ENCODE measurements at places on chromosomes 3 and 15.

GRCh38 chr15:49857496-49858475, 236.9 kb downstream of the DTWD1 start:
- no peak for DNase-seq

- no peak for DNase-seq
Measured at GRCh38 chr15:36970522-36970921, 129.8 kb downstream of the MEIS2 start.

DNA sequence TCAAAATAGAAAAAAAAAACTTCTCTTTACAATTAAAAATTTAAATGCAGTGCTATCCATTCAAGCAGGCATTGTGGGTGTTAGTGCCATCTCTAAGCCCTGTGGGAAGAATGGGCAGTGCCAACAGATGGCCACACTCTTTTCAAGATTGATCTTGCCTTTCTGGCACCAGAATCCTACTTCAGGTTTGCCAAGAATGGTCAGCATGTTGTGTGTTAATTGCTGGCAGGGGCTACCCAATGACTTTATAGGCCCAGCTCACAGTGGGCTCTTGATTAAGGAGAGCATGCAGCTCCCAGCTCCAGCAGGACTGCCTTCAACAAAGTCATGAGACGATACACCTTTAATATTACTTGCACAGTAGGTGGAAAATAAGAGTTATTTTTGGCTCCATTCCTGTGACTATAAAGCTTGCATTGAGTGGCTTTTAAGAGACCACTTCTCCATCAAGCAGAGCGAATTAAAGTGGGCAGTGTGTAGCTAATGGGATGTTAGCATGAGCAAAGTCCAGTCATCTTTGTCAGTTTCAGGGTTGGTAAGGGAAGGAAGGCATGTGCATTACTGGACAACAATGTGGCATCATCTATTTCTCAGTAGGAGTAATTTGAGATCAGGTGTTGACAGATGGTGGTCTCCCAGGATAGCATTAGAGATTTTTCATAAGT, 476.8 kb downstream of the C3orf38 start:
- no peak for DNase-seq

DNA sequence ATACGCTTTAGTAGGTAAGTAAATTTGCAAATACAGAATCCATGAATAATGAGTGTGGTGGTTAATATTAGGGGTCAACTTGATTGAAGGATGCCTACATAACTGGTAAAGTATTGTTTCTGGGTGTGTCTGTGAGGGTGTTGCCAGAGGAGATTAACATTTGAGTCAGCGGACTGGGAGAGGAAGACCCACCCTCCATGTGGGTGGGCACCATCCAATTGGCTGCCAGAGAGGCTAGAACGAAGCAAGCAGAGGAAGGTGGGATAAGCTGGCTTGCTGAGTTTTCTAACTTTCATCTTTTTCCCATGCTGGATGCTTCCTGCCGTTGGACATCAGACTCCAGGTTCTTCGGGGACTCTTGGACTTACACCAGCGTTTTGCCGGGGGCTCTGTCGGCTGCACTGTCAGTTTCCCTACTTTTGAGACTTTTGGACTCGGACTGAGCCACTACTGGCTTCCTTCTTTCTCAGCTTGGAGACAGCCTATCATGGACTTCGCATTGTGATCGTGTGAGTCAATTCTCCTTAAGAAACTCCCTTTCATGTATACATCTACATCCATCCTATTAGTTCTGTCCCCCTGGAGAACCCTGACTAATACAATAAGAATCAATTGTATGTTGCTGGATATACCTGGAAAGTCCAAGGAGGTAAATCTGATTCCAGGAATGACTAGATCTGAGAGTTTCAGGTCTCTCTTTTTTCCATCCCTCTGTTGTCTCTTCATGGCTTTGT, 25.8 kb upstream of the NEDD4 start:
- DNase-seq = no peak

GRCh38 chr3:182683858-182684257, 109.4 kb upstream of the ATP11B start:
- DNase-seq = no peak

GRCh38 chr15:40845511-40846284, 1.9 kb downstream of the SPINT1 start:
- DNase-seq = no peak

DNA sequence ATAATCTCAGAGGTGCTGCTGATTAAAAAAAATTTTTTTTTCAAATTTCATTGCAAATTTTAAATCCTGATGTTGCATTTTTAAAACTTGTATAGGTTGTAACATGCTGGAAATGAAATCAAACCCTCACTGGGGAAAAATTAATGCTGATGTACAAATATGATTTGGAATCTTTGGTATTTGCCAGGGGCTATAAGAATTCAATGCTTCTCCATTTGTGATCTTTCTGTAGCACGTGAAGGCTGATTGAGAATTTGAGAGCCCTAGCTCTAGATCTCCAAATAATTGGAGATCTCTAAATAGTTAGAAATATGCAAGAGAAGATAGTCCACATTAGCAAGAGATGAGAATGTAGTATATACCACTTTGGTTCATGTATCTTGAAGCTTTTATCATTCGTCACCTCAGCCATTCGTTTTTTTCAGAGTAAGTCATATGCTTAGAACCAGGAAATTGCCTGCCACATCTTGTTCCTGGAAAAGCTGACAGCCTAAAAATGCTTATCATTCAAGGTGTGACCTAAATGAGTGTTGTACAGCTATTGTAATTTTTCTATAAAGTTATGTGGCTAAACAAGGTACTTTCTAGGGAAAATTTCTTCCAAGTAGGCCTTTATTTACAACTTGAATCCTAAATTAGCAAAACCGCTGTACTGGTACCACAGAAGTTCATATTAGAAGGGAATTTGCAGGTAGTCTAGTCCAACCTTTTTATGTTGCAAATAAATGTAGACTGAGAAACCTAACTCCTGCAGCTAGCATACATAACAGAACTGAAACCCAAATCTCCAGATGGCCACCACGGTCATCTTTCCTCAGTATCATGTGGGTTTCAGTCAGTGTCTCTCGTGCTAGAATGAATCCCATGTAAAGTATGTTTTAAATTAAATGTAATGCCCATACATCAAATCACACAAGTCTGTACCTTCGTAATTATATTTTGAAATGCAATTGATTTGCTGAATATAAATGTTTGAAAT, 48.5 kb downstream of the FNDC3B start:
- DNase-seq = no peak

DNA sequence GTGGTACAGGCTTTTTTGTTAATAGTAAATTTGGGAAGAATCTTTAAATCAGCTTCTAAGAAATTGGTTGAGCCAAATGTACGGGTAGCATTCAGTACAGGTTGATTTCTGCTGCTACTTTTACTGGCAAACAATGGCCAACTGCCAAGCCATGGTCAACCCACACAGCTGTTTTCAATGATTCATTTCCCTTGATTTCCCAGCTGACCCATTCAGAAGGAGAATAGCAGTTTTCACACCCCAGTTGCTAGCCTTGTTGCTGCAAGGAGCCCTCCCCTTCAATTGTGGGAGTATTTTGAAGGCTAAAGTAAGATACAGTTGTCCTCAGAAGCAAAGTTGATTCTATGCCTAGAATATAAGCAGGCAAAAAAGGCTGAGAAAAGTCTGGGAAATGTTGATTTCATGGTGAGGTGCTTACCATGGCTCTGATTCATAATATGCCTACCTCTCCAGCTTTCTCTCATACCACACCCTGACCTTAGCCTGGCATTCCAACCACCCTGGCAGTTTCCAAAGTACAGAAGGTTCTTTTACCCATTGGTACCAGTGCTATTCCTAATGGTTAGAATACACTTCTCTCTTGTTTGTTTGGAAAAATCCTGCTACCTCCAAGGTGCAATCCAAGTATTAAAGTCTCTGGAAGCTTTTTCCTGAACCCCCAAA, 320.3 kb upstream of the TGFBR2 start:
- no peak for DNase-seq

DNA sequence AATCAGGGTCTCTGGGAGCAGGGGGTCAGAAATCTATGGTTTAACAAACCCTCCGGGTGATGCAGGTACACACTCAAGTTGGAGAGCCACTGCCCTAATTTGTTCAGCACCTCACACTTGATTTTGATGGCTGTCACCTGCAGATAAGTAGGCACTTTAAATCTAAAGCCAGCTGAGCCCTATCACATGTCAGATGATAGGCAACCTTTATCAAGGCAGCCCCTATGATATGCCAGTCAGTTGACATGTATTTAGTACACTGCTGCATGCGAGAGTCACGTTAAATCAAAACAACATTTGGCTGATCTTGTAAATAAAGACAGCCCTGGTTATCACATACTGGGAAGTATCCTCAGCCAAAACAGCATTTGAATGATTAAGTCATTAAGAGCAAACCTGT, 104.4 kb upstream of the MCTP2 start:
- DNase-seq = no peak

DNA sequence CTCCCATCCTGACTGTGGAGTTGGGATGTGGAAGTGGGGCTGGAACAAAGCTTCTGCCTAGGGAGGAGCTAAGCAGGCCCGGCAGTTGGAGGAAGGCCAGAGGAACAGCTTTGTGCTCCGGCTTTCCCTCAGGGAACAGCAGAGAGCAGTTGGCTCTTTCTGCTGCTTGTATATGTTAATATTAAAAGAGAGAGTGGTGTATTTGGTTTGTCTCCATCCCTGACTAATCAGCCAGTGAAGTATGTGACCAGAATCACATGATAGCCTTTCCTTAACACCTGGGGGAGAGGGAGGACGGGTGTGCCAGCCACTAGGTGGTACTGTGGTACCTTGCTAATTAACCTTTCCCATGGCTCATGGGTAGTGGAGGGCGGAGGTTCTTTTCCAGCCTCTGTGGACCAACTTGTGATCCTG, 10.0 kb downstream of the EIF2B5 start:
- DNase-seq = no peak

DNA sequence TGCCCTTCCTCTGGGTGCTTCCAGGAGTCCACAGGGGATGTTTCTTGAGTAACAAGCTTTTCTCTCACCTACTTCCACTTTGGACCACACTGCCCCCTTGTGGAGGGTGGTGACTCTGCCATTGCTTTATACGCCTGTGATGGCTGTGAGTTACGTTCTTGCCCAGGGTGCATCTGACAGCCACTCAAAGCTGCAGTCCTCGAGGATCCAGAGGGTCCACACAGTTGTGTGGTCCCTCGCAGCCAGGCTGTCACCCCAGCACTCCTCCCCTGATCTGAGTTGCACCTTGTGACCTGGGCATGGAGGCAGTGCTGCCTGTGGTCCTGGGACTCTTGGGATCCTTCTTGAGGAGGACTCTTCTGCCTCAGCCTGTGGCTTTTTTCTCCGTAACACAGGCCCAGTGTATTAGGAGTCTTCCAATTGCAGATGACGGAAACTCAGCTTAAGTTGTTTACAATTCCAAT, 23.4 kb downstream of the FOXL2 start:
- DNase-seq = peak; percentile 69

GRCh38 chr3:57942872-57943283, 65.3 kb upstream of the FLNB start:
- DNase-seq = no peak

DNA sequence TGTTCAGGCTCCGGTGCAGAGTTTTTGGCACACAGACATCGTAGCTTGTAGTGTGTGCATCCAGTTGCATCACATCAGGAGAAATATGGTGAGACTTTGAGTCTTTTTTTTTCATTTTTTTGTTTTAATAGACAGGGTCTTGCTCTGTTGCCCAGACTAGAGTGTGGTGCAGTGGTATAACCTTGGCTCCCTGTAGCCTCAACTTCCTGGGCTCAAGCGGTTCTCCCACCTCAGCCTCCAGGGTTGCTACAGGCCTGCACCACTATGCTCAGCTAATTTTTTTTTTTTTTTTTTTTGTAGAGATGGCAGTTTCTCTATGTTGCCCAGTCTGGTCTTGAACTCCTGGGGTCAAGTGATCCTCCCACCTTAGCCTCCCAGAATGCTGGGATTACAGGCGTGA, 51.1 kb upstream of the TEX264 start:
- no peak for DNase-seq

GRCh38 chr3:152857082-152857481, 22.2 kb downstream of the P2RY1 start:
- DNase-seq = no peak

DNA sequence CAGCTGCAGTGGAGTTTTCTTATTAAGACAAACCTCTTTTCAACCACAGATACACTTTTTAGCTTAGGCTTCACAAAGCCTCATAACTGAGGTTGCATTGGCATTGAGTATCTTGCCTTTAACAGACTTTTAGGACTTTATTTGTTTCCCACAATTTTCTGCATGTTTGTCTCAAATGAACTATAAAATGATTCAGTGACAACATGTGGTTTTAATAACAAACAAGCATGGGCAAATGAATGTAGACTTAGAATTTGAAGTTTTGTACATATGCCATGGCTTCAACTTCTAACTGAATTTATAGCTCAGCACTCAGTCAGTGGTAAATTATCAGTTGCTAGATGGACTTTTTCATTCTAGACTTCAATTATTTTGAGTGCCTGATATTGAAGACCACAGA, 101.6 kb downstream of the SLC25A26 start:
- no peak for DNase-seq

GRCh38 chr3:134652409-134652831, 1.6 kb upstream of the KY start:
- no peak for DNase-seq

- DNase-seq = no peak
Measured at GRCh38 chr3:155019575-155019974, 60.5 kb upstream of the MME start.

GRCh38 chr15:63595065-63595464, 2.1 kb upstream of the FBXL22 start:
- no peak for DNase-seq

DNA sequence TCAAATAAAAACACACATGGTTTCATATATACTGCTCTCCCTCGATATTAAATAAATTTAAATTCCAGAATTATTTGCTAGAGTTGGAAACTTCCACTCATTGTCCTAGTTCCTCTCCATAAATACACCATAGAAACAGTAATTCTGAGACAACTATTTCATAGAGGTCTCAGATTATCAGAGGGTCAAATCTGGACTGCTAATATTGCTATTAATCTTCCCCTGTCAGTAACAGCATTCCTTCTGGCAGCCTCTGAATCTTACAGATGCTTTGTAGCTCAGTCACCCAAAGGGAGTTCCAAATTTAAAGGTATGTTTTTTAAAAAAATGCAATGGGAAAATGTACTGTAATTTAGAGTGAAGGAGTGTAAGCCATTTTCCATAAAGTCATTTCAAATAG, 428.8 kb downstream of the PYDC2 start:
- no peak for DNase-seq

GRCh38 chr3:16658925-16659793, 53.9 kb upstream of the DAZL start:
- DNase-seq = no peak

DNA sequence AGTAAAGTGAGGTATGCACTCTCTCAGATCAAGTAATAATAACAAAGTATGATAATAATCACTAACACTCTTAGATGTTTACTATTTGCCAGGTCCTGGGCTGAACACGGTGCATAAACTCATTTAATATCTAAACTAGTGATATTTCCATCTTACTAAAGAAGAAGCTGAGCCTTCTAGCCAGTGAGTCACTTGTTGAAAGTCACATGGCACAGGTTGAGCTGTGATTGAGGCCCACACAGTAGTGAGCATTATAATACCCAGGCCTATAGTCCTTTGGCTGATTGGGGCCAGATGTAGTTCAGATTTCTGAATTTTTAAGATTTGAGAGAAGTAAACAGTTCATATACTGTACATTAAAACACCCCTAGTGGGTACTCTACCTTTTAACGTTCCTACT, 93.2 kb upstream of the CCDC80 start:
- DNase-seq = no peak

Data from stimulated activated CD8-positive, alpha-beta memory T cell treated with anti-CD3 and anti-CD28 coated beads, Interleukin-7, amount 100 ng/mL, for 48 hours (primary cell).